ENCODE measurements at places on chromosomes 7 and 10. TPM values are rescaled to one million over a fixed set of nuclear protein-coding genes. Genes with fewer than 3 reads are reported as not detected.

The AGBL3 gene
- 4.3 TPM for total RNA-seq

The ELFN1 gene
- total RNA-seq: 0.09 TPM

The AZGP1 gene
- total RNA-seq: not detected

The STAM gene
- total RNA-seq: 38.8 TPM

The HECW1 gene
- total RNA-seq: 0.48 TPM

The ZNF680 gene
- total RNA-seq: 17.9 TPM

The ARPC1A gene
- 305 TPM for total RNA-seq

The ITGA8 gene
- not detected for total RNA-seq

The PCGF5 gene
- 27.7 TPM for total RNA-seq

The PCLO gene
- total RNA-seq: 2.6 TPM

The PAPOLB gene
- not detected for total RNA-seq

The CDC14C gene
- total RNA-seq: not detected

The LEP gene
- not detected for total RNA-seq

The RBP3 gene
- not detected for total RNA-seq

The SPDYE2 gene
- total RNA-seq: not detected

The CTBP2 gene
- total RNA-seq: 60.5 TPM

The TRPV5 gene
- total RNA-seq: not detected

The GNAT3 gene
- not detected for total RNA-seq

The SIRT1 gene
- 17.2 TPM for total RNA-seq

The CDNF gene
- 0.48 TPM for total RNA-seq

Measured in PC-9 (cell line).